ENCODE measurements at places on chromosomes 5 and 9. TPM values are rescaled to one million over a fixed set of nuclear protein-coding genes. Genes with fewer than 3 reads are reported as not detected.

The PCDHB7 gene
- not detected for polyA plus RNA-seq

The PCDHGA5 gene
- not detected for polyA plus RNA-seq

The DNAJA1 gene
- 77.1 TPM for polyA plus RNA-seq

The LIX1 gene
- polyA plus RNA-seq, result 0.10 TPM

The GRXCR2 gene
- not detected for polyA plus RNA-seq

The UIMC1 gene
- polyA plus RNA-seq, result 37.3 TPM

The NPDC1 gene
- 2.0 TPM for polyA plus RNA-seq

The PCDHGA4 gene
- polyA plus RNA-seq, result not detected

The ZDHHC21 gene
- 4.0 TPM for polyA plus RNA-seq

The LHX3 gene
- not detected for polyA plus RNA-seq

The ANKRD33B gene
- polyA plus RNA-seq, result 1.5 TPM

The PFN3 gene
- not detected for polyA plus RNA-seq

The FAM151B gene
- polyA plus RNA-seq, result not detected

The TMC1 gene
- polyA plus RNA-seq, result not detected

The KIF20A gene
- not detected for polyA plus RNA-seq

The SLC34A1 gene
- not detected for polyA plus RNA-seq

The C9 gene
- polyA plus RNA-seq, result not detected

The ZNF300 gene
- 1.0 TPM for polyA plus RNA-seq

The NKD2 gene
- polyA plus RNA-seq, result not detected

All from IgD-negative memory B cell (primary cell).